ENCODE measurements at places on chromosomes 11 and 22.
A peak's percentile ranks its signal among the peaks of the same experiment; 100 is the strongest.

DNA sequence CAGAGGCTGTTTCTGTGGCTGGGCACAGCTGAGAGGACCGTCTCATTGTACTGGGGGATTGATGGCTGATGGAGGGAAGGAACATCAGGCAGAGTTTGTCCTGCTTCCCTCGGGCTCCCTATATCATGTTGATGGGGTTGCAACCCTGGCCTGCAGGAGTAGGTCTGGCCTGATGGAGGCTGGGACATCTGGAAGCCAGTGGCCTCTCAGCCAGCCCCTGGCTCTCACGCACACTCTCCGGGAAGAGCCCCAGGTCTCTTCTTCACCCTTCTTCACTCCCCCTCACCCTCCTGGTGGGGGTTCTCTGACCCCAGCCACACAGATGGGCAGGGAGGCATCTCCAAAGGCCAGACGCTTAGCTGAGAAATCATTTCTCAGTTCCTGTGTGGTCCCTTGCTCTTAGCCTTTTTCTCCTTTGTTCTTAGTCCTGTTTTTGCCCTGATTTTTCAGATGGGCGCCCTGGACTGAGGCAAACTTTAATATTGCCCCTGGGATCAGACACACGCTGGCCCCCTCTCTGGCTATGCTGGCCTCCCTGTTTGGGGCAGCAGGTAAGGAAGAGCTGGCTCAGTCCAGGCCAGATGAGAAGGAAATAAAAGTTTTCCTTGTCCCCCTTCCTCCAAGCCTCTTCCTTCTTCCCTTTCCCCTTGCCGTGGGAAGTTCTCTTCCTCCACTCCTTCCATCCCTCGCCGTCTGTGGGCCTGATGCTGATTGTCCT lies 13.9 kb upstream of the ANO1 start:
- DNase-seq, result no peak

DNA sequence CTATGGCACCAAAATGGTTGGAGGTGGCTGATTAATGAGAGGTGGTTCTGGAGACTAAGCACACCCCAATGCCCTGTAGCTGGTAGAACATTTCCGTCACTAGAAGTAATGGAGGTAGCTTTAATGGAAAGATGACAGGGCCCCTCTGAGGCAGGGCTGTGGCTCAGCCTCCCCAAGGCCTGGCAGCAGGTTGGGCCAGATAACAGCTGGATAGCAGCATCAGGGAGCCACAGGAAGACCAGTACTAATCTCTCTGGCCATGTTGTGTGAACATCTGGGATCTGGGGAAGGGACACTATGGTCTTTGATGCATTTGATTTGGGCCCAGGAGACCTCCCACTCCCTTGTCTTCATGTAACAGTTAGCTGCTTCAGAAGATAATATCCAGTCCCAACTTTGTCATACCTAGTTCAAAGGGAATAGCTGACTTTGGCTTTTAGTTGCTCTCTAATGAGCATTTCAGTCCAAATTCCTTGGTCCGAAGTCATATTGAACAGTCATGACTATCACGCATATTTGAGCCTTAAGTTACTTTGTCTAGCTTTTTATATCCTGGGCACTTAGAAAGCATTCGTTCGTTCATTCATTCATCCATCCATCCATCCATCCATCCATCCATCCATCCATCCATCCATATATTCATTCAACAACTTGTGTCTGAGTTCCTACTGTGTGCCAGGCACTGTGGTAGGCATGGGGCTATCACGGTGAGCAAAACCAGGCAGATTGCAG lies 53.0 kb upstream of the LMO2 start:
- no peak for DNase-seq

- DNase-seq, result no peak
Observed at GRCh38 chr22:24985826-24986214, 33.3 kb downstream of the KIAA1671 start.

GRCh38 chr11:45880772-45881570 lies 4.5 kb upstream of the MAPK8IP1 start:
- DNase-seq, result no peak

DNA sequence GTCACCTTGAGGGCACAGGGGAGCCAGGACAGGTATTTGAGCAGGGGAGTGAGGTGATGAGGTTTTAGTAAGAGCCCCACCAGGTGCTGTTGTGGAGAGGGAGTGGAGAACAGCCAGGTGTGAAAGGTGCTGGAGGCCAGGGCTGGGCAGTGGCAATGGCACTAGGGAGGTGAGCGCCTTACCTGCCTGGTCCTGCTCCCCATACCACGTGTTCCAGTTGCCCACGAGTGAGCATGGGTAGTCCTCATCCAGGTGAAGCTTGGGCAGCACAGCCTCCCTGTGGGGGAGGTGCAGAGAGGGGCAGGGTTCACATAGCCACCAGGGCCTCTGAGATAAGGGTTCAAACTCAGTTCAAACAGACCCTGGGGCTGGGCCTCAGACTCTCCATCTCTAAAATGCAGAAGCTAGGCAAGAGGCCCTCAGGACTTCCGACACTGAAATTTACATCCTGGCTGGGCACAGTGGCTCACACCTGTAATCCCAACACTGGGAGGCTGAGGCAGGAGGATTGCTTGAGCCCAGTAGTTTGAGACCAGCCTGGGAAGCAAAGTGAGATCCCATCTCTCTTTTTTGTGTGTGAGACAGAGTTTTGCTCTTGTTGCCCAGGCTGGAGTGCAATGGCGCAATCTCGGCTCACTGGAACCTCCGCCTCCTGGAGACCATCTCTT lies 11.8 kb downstream of the NIPSNAP1 start:
- no peak for DNase-seq

- DNase-seq, result no peak
Observed at GRCh38 chr22:36923131-36923788, 9.8 kb downstream of the CSF2RB start.

- no peak for DNase-seq
Observed at GRCh38 chr11:58600510-58600909, 21.6 kb downstream of the ZFP91 start.

DNA sequence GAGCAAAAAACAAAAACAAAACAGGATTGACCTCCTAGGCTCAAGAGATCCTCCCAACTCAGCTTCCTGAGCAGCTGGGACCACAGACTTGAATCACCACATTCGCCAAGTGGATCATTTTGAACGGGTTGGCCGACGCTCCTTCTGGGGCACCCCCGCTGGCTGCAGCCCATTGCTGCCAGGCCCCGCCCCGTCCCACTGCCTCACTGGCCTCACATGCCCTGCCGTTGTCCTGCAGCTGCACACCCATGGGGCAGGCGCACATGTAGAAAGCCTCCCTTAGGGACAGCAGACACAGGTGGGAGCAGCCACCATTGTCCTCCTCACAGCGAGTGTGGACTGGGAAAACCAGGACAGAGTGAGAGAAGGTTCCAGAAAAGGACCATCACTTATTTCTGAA lies 154.5 kb downstream of the CRYBB2 start:
- no peak for DNase-seq

GRCh38 chr22:49462795-49463194 lies 364.9 kb downstream of the BRD1 start:
- DNase-seq, result peak; percentile 65

DNA sequence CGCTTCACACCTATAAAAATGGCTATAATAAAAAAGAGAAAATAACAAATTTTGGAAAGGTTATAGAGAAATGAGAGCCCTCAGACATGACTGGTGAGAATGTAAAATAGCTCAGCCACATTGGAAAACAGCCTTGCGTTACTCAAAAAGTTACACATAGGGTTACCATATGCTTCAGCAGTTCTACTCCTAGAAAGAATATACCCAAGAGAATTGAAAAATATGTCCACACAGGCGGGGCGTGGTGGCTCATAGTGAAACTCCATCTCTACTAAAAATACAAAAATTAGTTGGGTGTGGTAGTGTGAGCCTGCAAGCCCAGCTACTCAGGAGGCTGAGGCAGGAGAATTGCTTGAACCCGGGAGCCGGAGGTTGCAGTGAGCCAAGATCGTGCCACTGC lies 7.6 kb upstream of the JHY start:
- no peak for DNase-seq

DNA sequence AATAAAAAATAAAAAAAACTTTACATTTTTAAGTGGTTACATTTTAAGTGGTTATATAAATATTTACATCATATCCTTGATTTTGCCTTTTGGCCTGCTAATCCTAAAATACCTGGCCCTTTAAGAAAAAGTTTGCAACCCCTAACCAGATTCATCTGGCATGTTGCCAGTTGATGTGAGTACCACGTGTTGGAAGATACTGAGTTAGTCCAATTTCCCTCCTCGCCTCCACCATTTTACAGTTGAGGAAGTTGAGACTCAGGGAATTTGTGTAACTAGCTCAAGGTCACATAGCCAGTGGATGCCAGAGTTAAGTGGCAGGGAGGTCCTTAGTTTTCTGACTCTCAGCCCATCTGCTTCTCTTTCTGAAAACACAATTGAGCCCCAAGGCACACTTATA lies 5.1 kb downstream of the ELF5 start:
- DNase-seq, result no peak
